ENCODE measurements at places on chromosomes 12 and 14. TPM values are rescaled to one million over a fixed set of nuclear protein-coding genes. Genes with fewer than 3 reads are reported as not detected.

DNA sequence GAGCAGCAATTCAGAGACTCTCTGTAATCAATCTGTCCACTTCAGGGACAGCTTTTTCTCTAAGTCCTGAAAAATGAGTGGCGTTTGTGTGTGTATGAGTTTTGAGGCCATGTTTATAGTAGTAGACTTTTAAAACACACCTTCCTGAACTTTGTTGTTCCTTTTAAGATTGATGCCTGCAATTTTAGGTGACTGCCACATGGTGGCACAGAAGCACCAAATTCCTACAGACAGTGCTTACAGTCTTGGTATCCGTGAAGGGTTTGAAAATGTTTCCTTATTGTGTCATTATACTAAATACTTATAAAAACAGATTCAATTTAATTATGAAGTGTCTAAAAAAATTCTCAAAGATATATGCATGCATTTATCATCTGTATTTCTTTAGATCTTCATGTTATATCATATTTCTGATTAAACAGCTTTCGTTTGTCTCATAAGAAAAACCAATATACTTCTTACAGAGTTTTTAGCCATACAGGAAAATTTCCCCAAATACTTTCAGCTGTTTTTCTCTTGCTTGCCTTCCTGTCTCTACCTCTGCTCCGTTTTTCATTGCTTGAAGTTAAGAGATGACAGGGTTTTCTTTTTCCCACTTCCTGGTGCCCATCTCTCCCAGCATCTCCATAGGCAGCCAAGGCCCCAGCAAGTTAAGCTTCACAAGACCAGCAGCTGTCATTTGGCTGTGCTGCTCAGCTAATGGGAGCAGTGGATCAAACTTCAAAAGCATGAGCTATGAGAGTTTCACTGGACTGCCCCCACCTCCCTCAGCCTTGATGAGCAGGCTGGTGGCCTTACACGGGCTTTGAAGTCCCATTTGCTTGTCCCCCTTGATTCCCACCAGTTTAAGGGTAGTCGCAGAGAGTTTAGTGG is 259.6 kb downstream of the AKAP6 start:
- DNase-seq: peak; percentile 65
- no peaks in the 10 kb centered on the region for H3K27me3 ChIP-seq
- H3K36me3 ChIP-seq: no peaks in the 10 kb centered on the region

DNA sequence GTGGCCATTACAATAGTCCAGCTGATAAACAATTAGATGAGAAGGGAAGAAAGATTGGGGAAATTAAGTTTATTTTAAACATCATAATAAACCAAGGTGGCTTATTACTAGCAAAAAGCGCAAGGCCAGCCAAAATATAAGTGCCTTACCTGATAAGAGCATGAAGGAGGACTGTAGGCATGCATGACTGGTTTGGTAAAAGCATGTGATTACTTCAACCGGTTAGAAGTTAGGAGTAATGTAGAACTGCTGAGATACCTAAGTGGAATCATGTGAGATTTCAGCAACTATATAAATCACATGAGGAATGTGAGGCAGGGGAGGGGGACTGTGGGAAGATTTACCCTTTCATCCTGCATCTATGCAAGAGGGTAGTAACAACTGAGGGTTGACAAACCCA is 59.7 kb upstream of the CCDC196 start:
- H3K36me3 ChIP-seq: no peaks in the 10 kb centered on the region
- no peaks in the 10 kb centered on the region for H3K4me1 ChIP-seq
- no peak overlapping the region for H3K27ac ChIP-seq

GRCh38 chr14:25394791-25395391 is 344.9 kb upstream of the STXBP6 start:
- H3K27ac ChIP-seq: no peak overlapping the region
- H3K27me3 ChIP-seq: no peaks in the 10 kb centered on the region
- DNase-seq: peak; percentile 2
- H3K36me3 ChIP-seq: no peaks in the 10 kb centered on the region
- no peaks in the 10 kb centered on the region for H3K4me1 ChIP-seq

- no peaks in the 10 kb centered on the region for H3K27me3 ChIP-seq
- DNase-seq: no peak
- H3K36me3 ChIP-seq: no peaks in the 10 kb centered on the region
- no peak overlapping the region for H3K4me3 ChIP-seq
- H3K27ac ChIP-seq: no peak overlapping the region
These were observed 240.5 kb downstream of the ADGRD1 start for GRCh38 chr12:131194166-131194565.

DNA sequence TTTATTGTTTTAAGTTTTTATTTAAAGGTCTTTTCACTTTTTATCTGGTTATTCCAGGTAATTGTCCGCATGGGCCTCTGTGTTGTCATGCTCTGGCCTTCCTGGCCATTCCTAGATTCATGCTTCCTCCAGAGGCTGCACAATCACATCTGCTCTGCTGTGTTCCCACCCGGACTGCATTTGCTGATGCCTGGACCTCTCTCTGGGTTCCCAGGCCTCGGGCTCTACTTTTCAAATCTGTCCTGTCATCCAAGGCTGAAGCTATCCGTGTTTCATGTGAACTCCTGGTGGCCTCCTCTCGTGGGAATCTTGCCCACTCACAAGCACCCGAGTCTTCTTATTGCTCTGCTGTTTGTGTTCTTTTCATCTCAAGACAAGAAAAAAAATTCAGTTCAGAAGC is 16.1 kb upstream of the VDR start:
- H3K36me3 ChIP-seq: no peaks in the 10 kb centered on the region
- no peak overlapping the region for H3K4me3 ChIP-seq
- DNase-seq: no peak
- H3K4me1 ChIP-seq: peaks cover 3% of the 10 kb centered on the region
- H3K27ac ChIP-seq: no peak overlapping the region
- peaks cover 50% of the 10 kb centered on the region for H3K27me3 ChIP-seq

- H3K27me3 ChIP-seq: no peaks in the 10 kb centered on the region
- H3K27ac ChIP-seq: peak overlapping the region; percentile 4
- H3K4me1 ChIP-seq: peaks cover 19% of the 10 kb centered on the region
- peaks cover 24% of the 10 kb centered on the region for H3K36me3 ChIP-seq
- no peak for DNase-seq
These were observed 10.1 kb downstream of the PPP1CC start for GRCh38 chr12:110732572-110732971.

DNA sequence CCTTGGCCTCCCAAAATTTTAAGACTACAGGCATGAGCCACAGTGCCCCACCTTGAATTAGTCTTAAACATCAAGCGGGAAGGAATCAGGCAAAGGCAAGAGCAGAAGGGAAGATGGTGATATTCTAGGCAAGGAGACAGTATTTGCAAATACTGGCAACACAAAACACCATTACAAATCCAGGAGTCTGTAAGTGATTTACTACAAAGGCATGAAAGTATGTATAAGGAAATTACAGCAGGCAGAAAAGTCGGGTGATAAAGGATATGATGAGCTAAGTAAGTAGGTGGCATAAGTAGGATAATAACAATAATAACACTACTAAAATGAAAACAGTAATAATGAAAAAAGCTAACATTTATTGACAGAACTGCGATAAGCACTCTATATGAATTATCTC is 28.5 kb downstream of the FMNL3 start:
- H3K27ac ChIP-seq: no peak overlapping the region
- no peaks in the 10 kb centered on the region for H3K36me3 ChIP-seq
- no peaks in the 10 kb centered on the region for H3K27me3 ChIP-seq
- no peak overlapping the region for H3K4me3 ChIP-seq

DNA sequence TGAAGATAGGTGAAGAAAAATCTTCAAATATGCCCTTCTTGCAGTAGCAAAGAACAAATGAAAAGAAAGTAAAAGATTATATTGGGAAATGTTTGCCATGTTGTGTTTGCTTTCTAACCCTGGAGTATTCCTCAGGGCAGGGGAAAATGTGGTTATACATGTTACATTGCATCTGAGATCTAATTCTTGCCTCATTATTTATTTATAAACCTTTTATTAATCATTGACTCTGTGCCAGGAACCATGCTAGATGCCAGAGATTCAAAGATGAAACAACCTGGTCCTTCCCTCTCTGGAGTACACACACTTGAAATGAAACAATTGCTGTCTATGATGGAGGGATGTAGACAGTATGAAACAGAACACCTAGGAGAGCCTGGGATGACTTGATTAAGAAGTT is 128.1 kb upstream of the HMGA2 start:
- no peak for DNase-seq
- H3K36me3 ChIP-seq: no peaks in the 10 kb centered on the region
- H3K27ac ChIP-seq: no peak overlapping the region
- no peaks in the 10 kb centered on the region for H3K4me1 ChIP-seq
- H3K4me3 ChIP-seq: no peak overlapping the region

- H3K4me1 ChIP-seq: peaks cover 28% of the 10 kb centered on the region
- no peaks in the 10 kb centered on the region for H3K27me3 ChIP-seq
- no peak overlapping the region for H3K4me3 ChIP-seq
- peak overlapping the region; percentile 70 for H3K27ac ChIP-seq
These were observed 181.3 kb downstream of the RMST start for GRCh38 chr12:97643924-97644323.

- H3K27ac ChIP-seq: no peak overlapping the region
- DNase-seq: no peak
- H3K36me3 ChIP-seq: no peaks in the 10 kb centered on the region
- no peaks in the 10 kb centered on the region for H3K4me1 ChIP-seq
- H3K27me3 ChIP-seq: no peaks in the 10 kb centered on the region
- no peak overlapping the region for H3K4me3 ChIP-seq
These were observed 97.1 kb upstream of the CDKN3 start for GRCh38 chr14:54299410-54300363.

DNA sequence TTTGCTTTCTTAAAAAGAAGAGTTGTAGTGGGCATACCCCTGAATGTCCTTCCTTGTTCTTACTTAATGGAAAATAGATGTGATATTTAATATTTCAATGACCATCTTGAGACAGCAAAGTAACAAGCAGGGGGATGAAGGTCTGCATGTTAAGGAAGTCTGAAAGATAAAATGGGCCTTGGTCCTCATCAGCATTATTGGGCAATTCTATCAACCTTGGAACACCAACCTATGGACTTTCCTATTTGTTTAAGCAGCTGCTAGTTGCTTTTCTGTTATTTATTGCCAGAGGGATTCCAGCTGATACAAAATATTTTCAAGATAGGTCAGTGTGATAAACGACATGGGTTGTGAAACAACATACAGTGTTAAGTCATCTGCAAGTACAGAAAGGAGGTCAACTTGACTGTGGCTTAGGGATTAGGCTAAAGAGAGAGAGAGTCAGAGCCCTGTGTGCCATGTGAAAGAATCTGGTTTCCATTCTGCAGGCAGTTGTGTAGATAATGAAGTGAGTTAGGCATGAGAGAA is 16.4 kb upstream of the A2M start:
- no peak overlapping the region for H3K27ac ChIP-seq
- no peaks in the 10 kb centered on the region for H3K36me3 ChIP-seq
- no peaks in the 10 kb centered on the region for H3K4me1 ChIP-seq
- no peaks in the 10 kb centered on the region for H3K27me3 ChIP-seq

GRCh38 chr12:120142231-120142877 is 25.8 kb upstream of the RAB35 start:
- no peaks in the 10 kb centered on the region for H3K4me1 ChIP-seq
- H3K27ac ChIP-seq: no peak overlapping the region
- peaks cover 3% of the 10 kb centered on the region for H3K36me3 ChIP-seq
- no peaks in the 10 kb centered on the region for H3K27me3 ChIP-seq

DNA sequence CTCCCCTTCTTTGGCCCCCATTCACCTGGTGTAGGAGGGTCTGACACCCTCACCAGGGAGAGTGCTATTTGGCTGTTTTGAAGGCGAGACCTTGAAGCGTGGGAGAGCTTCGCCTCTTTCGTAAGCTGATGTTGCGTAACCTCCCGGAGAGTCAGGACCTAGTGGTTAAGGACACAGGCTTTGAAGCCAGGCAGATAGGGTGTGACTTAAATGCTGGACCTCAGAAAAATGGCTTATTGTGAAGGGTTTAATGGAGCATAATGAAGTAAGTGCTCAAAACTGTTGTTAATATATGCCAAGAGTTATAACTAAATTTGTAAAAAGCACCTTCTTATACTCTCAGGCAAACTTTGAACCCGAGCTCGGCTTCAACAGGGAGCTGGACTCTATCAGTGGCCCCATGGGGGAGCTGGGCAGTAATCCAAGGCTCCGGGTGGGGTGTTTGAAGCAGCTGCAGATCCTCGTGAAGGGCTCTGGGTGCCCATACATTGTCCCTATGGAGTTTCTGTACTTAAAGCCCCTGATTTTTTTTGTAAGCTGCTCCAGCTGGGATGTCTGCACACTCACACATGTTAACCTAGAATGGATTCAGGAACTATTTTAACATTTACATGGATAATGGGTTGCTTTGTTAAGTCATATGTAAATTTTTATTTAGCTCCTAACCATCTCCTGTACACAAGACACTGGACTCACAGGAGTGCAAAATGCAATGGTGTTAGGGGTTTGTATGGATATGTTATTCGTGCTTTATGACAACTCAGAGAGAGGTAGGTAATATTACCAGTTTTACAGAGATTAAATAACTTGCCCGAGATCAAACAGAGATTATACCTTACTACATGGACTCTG is 26.0 kb downstream of the PPFIBP1 start:
- no peak overlapping the region for H3K27ac ChIP-seq
- H3K27me3 ChIP-seq: no peaks in the 10 kb centered on the region
- no peak for DNase-seq
- no peaks in the 10 kb centered on the region for H3K36me3 ChIP-seq
- H3K4me1 ChIP-seq: peaks cover 4% of the 10 kb centered on the region

DNA sequence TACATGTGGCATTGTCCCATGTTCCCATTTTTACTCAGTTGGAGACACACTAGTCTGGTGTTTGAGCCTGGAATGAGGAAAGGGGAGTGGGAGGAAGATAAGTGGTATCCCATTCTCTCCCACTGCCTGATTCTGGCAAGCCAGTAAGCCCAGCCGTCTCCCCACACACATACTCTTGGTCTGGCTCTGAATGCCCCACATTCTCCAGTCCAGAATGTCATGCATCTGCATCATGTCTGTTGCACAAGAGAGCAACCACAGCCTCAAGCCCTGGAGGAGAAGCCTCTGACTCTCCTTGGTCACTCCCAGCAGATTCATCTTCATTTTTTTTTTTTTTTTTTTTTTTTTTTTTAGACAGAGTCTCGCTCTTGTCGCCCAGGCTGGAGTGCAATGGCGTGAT is 48.0 kb downstream of the DRAM1 start:
- no peak overlapping the region for H3K27ac ChIP-seq
- H3K36me3 ChIP-seq: no peaks in the 10 kb centered on the region
- H3K27me3 ChIP-seq: no peaks in the 10 kb centered on the region
- no peaks in the 10 kb centered on the region for H3K4me1 ChIP-seq
- no peak overlapping the region for H3K4me3 ChIP-seq

- DNase-seq: no peak
- peaks cover 22% of the 10 kb centered on the region for H3K27me3 ChIP-seq
- no peaks in the 10 kb centered on the region for H3K36me3 ChIP-seq
- H3K4me1 ChIP-seq: peaks cover 19% of the 10 kb centered on the region
These were observed 4.5 kb upstream of the HDAC7 start for GRCh38 chr12:47824198-47824597.

- no peak overlapping the region for H3K27ac ChIP-seq
- no peak overlapping the region for H3K4me3 ChIP-seq
- H3K27me3 ChIP-seq: no peaks in the 10 kb centered on the region
- no peaks in the 10 kb centered on the region for H3K36me3 ChIP-seq
These were observed 23.5 kb upstream of the HIP1R start for GRCh38 chr12:122811777-122812176.

GRCh38 chr12:123442774-123443173 is 6.3 kb upstream of the RILPL2 start:
- no peaks in the 10 kb centered on the region for H3K4me1 ChIP-seq
- no peak overlapping the region for H3K27ac ChIP-seq
- H3K27me3 ChIP-seq: peaks cover 8% of the 10 kb centered on the region
- no peak for DNase-seq
- H3K36me3 ChIP-seq: no peaks in the 10 kb centered on the region

GRCh38 chr14:34180869-34181268 is 230.0 kb upstream of the EGLN3 start:
- DNase-seq: no peak
- H3K4me3 ChIP-seq: no peak overlapping the region

The IL31 gene
- total RNA-seq: not detected

The KRT1 gene
- total RNA-seq: not detected

The CMA1 gene
- not detected for total RNA-seq

The LRIG3 gene
- 67.5 TPM for total RNA-seq

The TAS2R13 gene
- total RNA-seq: 2.4 TPM

The HAL gene
- total RNA-seq: 0.06 TPM

The HOXC5 gene
- total RNA-seq: not detected

The CRADD gene
- 41.2 TPM for total RNA-seq

All from neural progenitor cell (in vitro differentiated cells).